Natural killer cell treated with Interleukin-12 subunit alpha and Interleukin-12 subunit beta and Interleukin-15 and Interleukin-18, amount 100 ng/mL, for 72 hours (primary cell): ENCODE measurements at places on chromosomes 13 and 19. TPM values are rescaled to one million over a fixed set of nuclear protein-coding genes. Genes with fewer than 3 reads are reported as not detected.

- H3K27ac ChIP-seq, result no peak overlapping the region
- H3K4me3 ChIP-seq, result no peak overlapping the region
- no peaks in the 10 kb centered on the region for H3K4me1 ChIP-seq
- DNase-seq, result no peak
Observed at GRCh38 chr13:90793261-90793820, 554.1 kb upstream of the MIR17HG start.

GRCh38 chr13:113458253-113459065 lies 5.2 kb upstream of the ADPRHL1 start:
- no peaks in the 10 kb centered on the region for H3K27me3 ChIP-seq
- DNase-seq, result no peak
- H3K4me1 ChIP-seq, result no peaks in the 10 kb centered on the region
- H3K4me3 ChIP-seq, result no peak overlapping the region
- H3K27ac ChIP-seq, result no peak overlapping the region
- no peaks in the 10 kb centered on the region for H3K36me3 ChIP-seq

GRCh38 chr19:13082192-13083007 lies 20.3 kb downstream of the LYL1 start:
- H3K27ac ChIP-seq, result no peak overlapping the region
- H3K4me1 ChIP-seq, result no peaks in the 10 kb centered on the region

The EBI3 gene
- total RNA-seq, result 131 TPM

- no peaks in the 10 kb centered on the region for H3K4me1 ChIP-seq
- H3K36me3 ChIP-seq, result no peaks in the 10 kb centered on the region
- peaks cover 28% of the 10 kb centered on the region for H3K27me3 ChIP-seq
Observed at GRCh38 chr13:110233181-110233950, 73.6 kb downstream of the COL4A1 start.

The CCDC70 gene
- not detected for total RNA-seq

GRCh38 chr13:95601906-95602305 lies 42.6 kb downstream of the DZIP1 start:
- H3K36me3 ChIP-seq, result no peaks in the 10 kb centered on the region
- H3K27ac ChIP-seq, result no peak overlapping the region
- H3K4me3 ChIP-seq, result no peak overlapping the region
- H3K27me3 ChIP-seq, result peaks cover 11% of the 10 kb centered on the region

GRCh38 chr13:26977541-26977940 lies 194.1 kb downstream of the USP12 start:
- H3K4me3 ChIP-seq, result no peak overlapping the region
- peaks cover 12% of the 10 kb centered on the region for H3K4me1 ChIP-seq
- no peak for DNase-seq
- no peak overlapping the region for H3K27ac ChIP-seq
- peaks cover 4% of the 10 kb centered on the region for H3K36me3 ChIP-seq
